HT-29 (cell line): ENCODE measurements at places on chromosomes 1 and 21.

DNA sequence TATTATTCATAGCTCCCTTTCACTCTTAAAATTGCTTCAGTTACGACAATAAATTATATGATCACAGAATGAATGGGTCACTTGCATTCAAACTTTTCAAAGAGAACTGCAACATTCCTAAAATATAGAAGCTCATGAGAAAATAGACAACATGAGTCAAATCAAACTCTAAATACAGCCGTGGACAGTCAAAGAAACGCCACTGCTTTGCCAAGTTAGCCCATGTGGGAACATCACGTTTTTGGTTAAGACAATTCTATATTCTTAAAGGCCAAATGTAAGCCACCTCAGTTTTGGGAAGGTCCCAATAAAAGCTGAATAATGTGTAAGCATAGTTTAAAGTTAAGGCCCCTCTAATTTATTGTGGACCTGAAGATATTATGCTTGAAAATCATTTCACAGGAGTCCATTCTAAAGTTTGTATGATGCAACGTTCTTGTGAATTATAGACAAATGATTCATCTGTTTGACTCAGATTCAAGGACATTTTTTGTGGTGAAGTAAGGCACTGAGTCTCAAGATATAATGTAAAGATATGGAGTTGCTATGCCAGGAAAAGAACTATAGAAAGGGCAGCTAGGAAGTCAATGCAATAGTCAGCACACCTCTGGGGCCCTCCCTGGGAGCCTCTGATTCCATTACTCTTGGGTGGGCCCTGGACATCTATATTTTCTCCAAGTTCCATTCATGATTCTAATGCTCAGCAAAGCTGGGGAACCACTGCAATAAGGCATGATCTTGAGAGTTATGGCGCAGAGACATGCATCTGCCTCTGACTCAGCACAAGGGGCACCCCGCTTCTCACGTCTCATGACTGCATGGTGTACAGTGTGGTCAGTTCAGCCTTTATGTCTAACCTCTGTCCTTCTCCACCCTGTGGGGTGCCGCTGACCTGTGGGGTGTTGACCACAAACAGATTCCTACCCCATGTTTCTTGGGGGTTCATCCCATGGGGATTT, 33.9 kb downstream of the ETS2 start:
- peak; percentile 53 for DNase-seq

- no peak for DNase-seq
Observed at GRCh38 chr1:24964811-24965570, 34.9 kb upstream of the RUNX3 start.

DNA sequence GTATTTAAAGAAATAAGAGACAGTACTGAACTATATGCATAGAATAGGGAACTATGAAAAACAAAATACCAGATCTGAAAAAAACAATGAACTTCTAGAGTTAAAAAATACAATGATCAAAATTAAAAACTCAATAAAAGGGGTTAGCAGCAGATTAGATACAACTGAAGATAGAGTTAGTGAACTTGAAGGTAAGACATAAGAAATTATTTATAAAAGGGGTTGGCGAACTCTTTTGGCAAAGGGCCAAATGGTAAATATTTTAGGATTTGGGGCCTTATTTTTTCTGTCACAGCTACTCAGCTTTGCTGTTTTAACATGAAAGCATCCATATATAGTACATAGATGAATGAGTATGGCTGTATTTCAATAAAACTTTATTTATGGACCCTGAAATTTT, 111.4 kb downstream of the ST3GAL3 start:
- no peak for DNase-seq

DNA sequence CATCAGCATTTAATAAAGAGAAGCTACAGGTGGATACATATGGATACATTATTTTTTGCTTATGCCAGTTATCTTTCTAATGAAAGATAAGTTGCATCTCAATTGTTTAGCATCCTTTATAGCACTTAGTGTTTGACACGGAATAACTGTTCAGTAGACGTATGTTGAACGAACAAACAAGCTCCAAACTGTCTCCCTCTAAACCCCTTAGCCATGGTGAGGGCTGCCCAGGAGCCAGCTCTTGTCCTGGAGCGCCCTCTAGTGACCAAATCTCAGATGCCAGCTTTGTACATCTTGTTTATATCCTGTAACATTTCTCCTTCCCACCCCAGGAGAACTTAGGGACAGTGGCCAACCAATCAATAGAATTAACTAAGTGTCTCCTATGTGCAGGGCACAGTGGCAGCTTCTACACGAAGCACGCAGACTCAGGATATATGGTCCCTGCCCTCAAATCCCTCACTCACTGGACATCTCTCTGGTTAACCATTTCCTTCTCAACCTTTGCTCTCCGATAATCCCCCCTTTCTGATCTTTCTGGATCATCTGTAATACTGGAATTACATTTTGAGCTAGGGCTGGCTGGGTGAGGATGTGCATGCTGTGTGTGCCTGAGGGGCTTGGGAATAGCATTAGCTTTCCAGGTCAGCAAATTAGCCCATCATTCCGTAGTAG, 22.9 kb downstream of the KCNA10 start:
- DNase-seq = peak; percentile 92
